ENCODE measurements at places on chromosomes 7 and 10.

DNA sequence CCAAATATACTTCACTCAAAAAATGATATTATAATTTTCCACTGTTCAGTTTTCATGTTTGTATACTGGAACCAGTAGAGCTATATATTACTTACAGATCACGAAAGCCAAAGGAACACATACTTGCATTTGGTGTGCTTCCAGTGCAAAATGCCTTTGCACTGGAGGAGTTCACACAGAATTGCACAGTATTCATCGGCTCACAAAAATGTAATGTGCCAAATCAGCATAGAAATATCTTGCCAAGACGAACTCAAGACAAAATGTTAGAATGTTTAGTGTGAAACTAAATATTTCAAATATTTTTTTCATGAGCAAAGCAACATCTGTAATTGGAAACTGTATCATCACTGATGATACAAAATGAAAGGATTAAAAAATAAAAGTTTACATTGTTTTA lies 646.2 kb upstream of the SEMA3D start:
- no peak for DNase-seq

GRCh38 chr7:101173752-101174244 lies 6.3 kb downstream of the NAT16 start:
- no peak for DNase-seq

GRCh38 chr7:96718107-96719003 lies 8.7 kb upstream of the SEM1 start:
- DNase-seq, result no peak

DNA sequence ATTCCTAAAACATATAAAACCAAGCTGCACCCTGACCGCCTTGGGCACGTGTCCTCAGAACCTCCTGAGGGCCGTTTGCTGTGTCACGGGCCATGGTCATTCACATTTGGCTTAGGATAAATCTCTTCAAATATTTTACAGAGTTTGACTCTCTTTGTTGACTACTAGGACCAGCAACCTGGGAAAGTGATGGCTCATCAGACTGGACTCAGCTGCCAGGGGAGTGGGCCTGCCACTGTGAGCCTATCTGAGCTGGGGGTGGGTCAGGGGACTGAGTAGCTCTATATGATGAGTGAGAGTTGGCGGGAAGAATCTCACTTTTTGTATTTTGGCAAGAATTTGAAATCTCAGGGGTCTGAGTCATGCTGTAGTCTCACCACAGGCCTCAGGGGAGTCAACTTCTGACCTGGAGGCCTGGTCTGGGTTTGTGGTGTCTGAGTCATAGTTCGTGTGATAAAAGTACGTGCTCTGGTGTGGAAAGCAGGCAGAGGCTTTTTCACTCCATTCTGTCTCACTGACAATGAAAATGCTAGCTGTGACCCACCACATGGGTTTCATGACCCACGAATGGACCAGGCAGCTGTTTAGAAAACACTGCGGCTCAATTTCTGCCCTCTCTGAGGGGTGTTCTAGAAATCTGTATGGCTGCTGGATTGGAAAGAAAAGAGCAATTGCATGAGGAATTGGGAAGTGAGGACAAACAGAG lies 4.2 kb upstream of the UPP1 start:
- no peak for DNase-seq

DNA sequence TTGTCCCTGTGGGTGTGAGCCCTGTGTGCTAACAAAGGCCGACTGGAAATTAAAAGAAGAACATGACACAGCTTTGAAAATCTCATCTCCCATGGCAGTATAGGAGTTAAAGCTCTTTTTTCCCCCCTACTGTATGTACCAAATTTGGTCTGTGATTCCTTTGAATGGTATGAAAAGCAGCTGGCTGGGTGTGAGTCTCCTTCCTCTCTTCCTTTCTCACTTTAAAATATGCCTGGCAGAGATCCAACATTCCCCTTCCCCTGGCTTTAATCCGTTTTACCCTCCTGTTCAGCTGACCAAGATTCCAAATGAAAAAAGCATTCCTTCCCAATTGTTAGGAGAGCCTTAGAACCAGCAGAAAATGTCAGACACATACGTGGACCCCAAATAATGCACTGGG lies 225.0 kb upstream of the CELF2 start:
- DNase-seq, result no peak

- no peak for DNase-seq
Observed at GRCh38 chr7:1255817-1256340, 23.2 kb downstream of the UNCX start.

Measured in left renal cortex interstitium (tissue), 4 donors.